ENCODE measurements at places on chromosomes 5 and 9.

DNA sequence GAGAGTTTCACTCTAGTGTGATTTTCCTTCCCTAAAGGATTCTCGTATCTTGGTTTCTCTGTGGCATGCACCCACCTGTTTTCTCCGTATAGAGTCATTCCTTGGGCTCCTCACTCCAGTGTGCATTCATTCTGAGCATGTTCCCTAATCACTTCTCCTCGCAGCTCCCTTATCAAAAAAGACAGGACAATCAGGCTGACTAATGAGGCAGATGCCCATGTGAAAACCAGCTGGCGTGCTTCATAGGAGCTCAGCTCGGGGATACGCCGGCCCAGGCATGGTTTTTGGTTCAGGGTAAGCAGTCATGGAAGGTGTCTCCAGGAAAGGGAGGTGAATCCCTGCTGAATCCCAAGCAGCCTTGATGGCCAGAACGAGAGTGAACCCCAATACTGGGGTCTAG, 41.2 kb upstream of the INSYN2B start:
- DNase-seq = no peak

GRCh38 chr9:135961811-135962695, 880 bp upstream of the UBAC1 start:
- no peak for DNase-seq

- no peak for DNase-seq
Measured at GRCh38 chr5:138819081-138819480, 56.1 kb downstream of the LRRTM2 start.

DNA sequence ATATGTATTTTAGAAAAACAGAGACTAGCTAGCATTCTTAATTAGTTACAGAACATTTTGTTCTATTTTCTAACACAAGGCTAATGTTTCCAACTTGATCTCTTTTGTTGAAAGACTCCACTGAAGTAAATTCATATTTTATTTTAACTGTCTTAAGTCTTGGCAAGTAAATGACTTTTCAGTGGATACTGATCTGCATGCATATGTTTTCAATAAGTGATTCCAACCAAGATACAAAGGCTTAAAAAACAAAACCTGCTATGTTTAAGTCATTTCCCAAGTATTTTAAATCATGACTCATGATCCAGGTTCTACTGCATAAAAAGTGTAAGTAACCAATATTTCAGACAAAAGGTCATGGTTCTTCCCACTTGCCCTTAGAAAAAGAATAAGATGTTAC, 5.7 kb downstream of the CDO1 start:
- no peak for DNase-seq

DNA sequence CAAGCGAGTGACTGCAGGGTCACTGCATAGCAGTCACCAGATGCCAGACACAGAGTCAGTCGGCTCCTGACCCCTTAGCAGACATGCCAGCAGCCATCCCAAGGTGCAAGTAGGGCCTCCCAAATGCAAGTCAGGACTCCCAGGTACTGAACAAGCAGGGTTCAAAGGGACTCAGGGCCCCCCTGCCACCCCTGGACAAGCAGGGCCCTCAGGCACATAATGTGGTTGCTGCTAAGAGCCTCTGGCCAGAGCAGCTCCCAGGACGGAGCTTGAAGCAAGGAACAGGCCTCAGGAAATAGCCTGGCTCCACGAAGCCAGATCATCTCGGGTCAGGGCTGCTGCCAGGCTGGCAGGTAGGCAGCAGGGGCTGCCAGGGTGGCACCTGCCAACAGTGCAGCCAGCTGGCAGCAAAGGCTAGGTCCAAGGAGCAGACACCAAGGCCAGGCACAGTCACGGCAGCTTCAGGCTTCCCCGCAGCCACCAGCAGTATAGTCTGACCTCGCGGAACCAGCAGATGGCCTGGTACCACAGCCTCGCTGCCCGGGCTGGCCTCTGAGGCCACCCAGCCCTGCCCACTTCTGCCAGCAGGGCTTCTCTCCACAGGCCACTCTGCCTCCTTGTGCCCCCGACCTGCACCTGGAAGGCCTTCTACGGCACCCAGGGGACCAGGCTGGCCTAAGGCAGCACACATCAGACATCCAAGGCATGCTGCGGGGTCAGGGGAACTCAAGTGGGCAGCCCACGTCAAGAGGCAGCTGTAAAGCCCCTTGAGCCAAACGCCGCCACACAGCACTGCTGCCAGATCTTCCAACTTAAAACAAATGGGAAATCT, 7.4 kb downstream of the EEIG1 start:
- no peak for DNase-seq

- no peak for DNase-seq
Measured at GRCh38 chr9:70988551-70988950, 132.9 kb downstream of the TRPM3 start.

DNA sequence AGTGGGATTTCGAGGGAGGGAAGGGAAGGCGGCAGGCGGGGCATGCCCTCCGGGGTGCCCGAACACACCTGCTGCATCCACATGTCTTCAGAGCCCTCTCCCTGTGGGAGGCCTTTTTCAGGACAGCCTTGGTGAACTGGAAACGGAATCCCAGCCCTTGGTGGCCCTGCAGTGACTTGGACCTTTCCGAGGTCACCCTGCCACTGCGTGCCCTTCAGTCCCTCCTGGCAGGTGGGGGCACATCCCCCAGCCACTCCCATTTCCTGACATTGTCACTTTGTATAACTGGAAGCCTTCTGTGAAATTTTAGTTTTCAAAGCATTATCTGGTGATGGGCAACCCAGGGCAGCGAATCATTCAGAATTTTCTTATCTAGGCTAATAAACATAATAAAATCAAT, 11.0 kb upstream of the AHRR start:
- no peak for DNase-seq

DNA sequence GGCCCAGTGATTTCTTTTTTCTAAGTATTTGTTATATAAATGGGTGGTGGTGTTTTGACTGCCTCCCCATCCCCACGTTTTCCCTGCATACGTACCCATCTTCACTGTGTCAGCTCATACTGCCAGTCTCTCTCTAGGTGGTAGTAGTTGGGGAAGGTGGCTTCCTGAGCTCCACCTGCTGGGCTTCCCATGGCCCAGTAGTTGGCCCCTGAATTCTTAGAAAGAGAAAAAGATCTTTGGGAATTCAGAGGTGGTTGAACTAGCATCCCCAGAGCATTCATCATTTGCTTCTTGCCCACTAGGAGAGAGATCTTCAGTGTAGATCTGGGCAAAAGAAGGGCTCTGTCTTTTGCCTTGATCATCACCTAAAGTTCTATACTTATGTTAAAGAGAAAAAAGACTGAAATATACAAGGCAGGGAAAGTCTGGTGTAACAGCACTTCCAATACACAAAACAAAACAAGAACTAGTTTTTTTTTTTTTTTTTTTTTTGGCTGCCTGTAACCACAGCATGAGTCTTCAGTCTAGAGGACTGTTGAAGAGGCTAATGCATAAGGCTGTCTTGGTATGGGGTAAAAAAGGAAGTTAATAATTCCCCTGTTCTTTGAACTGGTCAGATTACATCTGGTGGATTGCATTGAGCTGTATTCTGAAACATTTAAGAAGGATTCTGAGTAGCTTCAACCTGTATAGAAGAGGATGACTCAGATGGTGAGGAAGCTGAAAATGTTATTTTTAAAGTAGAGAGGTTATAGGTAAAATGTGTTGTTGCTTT, 128.7 kb downstream of the ATG10 start:
- no peak for DNase-seq

DNA sequence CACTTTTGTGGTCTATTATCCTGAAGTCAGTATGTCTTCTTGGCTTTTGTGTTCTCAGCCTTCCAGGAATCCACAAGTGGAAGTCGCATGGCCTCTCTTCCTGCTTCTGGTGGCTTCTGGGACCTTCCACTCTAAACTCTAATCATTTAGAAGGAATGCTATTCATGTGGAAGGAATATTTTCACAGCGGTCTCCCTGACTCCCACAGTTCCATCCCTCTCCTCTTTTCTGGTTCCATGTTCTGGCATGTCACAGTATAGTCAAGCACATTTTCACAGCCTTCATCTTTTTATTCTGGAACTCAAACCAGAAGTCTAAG, 7.3 kb upstream of the RAI14 start:
- no peak for DNase-seq

- DNase-seq = no peak
Measured at GRCh38 chr9:4146293-4146692, 153.6 kb downstream of the GLIS3 start.

DNA sequence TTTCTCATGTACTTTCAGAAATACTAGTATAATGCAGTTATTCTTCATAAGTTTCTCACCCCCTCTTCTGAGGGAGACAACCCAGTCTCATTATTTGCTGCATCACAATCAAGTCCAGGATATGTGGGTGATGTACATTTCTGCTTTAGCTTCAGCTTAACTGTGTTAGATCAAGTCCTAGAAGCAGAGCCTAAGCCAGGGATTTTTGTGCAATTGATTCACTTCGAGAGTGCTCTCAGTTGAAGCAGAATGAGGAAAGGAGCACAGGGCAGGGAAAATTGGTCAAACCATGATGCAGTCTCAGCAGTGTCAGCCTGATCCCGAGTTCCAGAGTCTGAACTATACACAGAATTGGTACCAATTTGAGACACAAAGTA, 15.1 kb downstream of the HNRNPK start:
- no peak for DNase-seq

DNA sequence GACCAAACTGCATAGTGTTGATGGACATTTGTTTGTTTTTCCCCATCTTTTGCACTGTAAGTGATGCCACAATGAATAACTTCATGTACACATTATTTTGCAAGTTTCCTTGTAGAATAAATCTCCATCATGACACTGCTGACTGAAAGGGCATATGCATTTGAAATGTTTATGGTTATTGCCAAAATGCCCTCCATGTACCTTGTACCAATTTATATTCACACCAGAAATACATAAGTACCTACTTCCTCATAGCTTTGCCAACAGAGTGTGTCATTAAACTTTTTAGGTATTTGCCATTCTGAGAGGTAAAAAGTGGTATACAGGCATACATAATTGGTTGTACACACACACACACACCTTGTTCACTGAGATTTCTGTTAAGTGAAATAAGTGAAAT, 361.0 kb upstream of the PCSK5 start:
- no peak for DNase-seq

- no peak for DNase-seq
Measured at GRCh38 chr5:171157775-171158174, 151.3 kb upstream of the TLX3 start.

- no peak for DNase-seq
Measured at GRCh38 chr9:98506422-98507054, 202.2 kb downstream of the GABBR2 start.

DNA sequence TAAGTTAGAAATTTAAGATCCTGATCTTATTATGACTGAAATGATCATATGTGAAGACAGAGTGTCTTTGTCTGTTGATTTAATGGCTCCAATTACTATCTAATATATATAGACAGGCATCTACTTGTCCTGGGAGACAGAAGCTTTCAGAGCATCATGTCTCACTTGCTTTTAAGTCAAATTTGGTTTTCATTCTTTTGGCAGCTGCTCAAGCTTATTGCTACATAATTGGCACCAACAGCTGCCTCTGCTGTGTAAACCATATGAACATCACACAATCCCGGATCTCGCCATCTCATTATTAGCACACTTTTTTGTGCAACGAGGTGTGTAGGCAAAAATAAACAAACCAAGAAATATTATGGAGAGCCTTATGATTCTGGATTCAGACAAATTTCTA, 1717.9 kb downstream of the EFNA5 start:
- DNase-seq = no peak

DNA sequence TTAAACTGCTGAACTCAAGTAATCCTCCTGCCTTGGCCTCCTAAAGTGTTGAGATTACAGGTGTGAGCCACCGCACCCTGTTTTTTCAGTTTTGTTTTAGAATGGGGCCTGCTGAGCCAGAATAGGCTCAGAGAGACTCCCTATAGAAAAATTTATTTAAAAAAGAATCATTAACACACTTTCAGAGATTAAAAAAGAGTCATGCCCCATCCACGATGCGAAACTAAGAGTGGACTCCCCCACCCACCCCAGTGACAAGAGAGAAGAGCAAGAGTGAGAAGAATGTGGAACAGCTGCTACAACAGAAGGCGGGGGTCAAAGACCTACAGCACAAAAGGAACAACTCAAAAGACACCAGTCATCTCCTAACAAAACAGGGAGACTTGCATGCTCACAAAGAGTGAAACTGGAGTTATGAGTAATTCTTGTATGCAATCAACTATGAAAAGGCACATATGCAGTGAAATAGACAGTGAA, 47.2 kb downstream of the GLDC start:
- no peak for DNase-seq

GRCh38 chr5:175035882-175036533, 311.6 kb downstream of the MSX2 start:
- DNase-seq = no peak

DNA sequence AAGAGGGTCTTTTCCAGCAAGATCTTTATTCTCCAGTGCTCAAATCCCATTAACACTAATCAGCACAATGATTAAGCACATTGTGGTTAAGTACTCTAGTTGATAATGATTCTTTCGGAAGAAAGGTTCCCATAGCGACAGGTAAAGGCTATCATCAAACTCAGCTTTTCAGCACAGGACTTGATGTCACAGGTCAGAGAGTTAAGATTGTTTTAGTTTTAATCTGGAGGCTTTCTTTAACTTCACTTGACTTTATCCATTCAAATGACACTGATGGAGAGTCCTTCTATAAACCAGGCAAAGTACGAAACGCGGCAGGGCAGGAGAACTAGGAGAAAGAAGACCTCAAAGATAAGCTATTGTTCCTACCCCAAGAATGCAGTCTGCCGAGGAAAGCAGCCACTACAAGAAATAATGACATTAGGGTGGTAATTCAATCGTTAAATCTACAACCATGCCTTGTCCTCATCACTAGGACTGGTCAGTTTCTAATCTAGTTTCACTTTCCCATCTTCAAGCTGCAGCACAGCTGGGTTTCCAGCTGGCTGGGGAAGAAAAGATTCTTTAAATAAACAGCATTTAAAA, 4.6 kb downstream of the NRG2 start:
- no peak for DNase-seq

DNA sequence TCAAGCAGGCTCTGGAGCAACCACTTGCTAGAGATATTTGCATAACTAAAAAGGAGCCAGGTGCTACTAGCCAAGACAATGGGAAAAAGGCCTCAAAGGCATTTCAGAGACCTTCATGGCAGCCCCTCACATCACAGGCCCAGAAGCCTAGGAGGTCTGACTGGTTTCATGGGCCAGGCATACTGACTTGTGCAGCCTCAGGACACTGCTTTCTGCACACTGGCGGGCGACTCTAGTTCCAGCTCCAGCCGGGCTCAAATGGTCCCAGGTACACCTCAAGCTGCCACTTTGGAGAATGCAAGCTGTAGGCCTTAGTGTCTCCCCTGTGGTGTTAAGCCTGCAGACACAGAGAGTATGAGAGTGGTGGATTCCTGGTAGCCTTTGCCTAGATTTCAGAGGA, 27.1 kb downstream of the COX7C start:
- DNase-seq = no peak

DNA sequence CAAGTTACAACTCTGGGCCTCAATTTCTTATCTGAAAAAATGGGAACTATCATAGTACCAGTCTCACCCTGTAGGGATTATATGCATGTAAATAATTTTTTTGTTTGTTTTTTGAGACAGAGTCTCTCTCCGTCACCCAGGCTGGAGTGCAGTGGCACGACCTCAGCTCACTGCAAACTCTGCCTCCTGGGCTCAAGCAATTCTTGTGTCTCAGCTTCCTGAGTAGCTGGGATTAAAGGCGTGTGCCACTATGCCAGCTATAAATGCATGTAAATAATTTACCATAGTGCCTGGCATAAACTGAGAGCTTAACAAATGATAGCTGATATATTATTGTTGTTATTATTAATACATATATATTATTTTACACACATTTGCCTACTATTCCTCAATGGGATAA, 3.0 kb upstream of the ARHGAP26 start:
- no peak for DNase-seq
